Activated naive CD8-positive, alpha-beta T cell treated with anti-CD3 and anti-CD28 coated beads, Interleukin-2, amount 50 U/mL, for 16 hours (primary cell): ENCODE measurements at places on chromosomes 2 and 18.
A peak's percentile ranks its signal among the peaks of the same experiment; 100 is the strongest.

GRCh38 chr2:71224457-71224856, 2.4 kb downstream of the PAIP2B start:
- no peak for DNase-seq

DNA sequence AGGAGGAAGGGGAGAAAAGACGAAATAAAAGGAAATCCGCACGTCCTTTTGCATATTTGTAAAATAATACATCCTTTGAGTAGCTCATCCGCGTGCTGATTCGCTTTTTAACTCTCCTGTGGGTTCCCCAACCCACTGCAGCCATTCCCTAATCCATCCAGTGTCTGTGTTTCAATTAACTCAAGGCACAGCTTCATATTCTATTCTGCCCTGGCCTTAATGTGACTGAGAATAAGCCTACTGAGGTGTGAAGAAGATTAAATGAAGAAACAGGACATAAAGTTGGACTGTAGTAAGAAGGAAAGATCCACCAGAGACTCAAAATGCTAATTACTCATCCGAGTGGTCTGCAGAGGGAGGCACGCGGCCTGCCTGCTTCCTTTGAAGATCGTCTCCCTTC, 161.4 kb upstream of the SH3BP4 start:
- no peak for DNase-seq

DNA sequence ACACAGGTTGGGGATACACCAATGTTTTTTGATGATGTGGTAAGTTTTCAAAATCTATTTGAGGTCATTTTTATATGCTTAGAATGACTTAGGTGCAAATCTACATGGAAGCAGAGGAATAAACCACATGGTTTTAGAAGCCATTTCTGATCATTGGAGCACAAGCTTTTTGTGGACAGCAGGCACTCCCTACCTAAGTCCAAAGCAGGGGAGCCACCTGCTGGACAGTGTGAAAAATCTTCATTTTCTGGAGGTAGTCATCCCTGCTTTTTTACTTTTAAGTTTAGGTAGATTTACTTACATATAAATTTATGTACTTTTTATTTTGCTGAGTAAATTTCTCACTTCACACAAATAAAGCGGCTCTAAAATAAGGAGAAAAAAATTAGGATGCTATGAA, 323.2 kb downstream of the PLCL1 start:
- DNase-seq = peak; percentile 3

DNA sequence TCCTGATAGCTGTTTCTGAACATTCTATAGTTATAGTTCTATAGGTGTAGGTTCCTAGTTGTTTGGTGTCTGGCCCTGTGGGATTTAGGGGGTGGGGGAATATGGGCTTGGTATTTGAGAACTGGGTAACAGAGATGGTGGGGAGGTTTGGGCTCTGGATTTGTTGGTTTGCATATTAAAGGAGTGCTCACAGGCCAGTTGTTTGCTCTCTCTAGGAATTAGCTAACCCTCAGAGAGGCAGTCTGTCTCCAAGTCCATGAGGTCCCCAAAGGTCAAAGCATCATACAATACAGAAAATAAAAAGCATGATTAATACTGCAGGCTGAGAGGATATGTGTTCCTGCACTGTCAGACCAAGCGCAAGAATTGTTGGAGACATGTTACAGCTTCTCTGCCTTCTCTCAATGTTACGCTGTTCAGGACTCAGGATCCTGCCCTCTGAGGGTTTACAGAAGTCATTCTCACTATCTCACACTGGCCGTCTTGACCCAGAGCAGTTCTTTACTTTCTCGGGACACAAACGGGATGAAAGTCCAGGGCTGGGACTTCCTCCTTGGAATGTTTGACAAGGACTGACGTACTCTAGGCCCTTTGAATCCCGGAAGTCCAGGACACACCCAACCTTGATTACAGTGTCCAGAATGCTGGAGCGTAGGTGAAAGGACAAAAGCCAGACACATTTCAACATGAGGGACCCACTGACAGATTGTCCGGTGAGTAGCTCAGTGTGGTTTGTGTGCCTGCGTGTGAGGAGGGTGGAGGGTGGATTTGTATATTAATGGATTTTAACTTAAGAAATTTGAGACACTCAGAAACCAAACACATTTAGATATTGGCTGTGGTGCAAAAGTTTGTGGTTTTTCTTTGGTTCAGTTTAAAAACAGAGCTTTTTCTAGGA, at the start of gene NOSTRIN:
TSS of gene NOSTRIN (plus strand) at position 677 of the 898 bp plus-strand sequence. CDS start at position 687, 10 bp downstream.
- DNase-seq = no peak

DNA sequence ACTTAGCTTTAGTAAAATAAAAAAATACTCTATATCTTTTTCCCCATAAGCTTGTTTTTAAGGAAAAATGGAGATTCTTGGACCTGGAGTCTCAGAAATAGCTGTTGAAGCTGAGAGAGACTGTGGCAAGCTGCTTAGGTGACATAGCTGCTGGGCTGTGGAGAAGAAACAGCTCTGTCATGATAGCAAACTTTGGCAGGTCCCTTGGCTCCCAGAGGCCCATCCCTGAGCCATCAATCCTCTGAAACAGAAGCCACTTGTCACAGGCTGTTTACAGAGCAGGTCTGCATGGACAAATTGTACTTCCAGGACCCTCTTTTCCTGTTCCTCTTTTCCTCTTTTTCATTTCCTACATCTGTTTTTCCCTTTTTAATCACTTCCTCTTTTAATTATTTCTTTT, 1370.1 kb upstream of the CRIM1 start:
- no peak for DNase-seq

- no peak for DNase-seq
Measured at GRCh38 chr18:24014986-24015638, 558 bp downstream of the TTC39C start.

GRCh38 chr2:238378230-238379095, 48.3 kb upstream of the ASB1 start:
- DNase-seq = no peak

- DNase-seq = no peak
Measured at GRCh38 chr2:158773121-158773520, 22.0 kb upstream of the DAPL1 start.

GRCh38 chr2:174763780-174764179, 492 bp downstream of the CHRNA1 start:
- no peak for DNase-seq

DNA sequence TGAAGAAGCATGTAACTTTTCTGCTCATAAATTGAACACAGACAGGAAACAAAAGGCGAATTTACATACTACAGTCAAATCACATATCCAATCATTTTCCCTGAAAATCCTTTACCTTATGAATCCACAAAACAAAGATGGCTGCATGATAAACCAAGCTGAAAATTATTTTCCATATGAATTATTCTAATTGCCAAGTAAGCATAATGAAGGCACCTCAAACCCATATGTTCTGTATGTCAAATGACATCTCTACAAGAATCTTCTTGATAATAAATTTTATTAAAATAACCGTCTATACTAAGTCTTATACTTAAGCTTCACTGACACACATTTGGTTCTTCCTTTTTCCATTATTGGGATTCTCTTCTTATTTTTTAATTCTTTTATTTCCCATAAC, 1242.6 kb downstream of the CNTNAP5 start:
- DNase-seq = no peak

DNA sequence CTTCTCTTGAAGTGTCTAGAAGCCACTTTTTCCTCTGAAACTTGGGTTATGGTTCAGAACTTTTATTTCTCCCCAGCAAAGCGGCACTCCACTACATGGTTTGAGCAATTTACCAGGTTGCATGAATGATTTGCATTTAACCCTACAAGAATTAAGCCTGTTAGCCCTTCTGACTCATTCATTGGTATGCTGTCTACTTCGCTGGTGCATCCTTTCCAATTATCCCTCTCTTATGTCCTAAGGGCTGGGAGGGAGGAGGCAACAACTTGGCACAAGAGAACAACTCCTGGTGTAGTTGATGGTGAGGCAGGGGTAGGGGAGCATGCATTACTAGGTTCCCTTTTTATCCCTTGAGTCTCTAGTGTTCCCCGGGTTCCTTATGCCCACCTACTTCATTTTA, 293.4 kb upstream of the MEX3C start:
- DNase-seq = no peak
